CD8-positive, alpha-beta T cell (primary cell): ENCODE measurements at places on chromosomes 7 and 10. TPM values are rescaled to one million over a fixed set of nuclear protein-coding genes. Genes with fewer than 3 reads are reported as not detected.

DNA sequence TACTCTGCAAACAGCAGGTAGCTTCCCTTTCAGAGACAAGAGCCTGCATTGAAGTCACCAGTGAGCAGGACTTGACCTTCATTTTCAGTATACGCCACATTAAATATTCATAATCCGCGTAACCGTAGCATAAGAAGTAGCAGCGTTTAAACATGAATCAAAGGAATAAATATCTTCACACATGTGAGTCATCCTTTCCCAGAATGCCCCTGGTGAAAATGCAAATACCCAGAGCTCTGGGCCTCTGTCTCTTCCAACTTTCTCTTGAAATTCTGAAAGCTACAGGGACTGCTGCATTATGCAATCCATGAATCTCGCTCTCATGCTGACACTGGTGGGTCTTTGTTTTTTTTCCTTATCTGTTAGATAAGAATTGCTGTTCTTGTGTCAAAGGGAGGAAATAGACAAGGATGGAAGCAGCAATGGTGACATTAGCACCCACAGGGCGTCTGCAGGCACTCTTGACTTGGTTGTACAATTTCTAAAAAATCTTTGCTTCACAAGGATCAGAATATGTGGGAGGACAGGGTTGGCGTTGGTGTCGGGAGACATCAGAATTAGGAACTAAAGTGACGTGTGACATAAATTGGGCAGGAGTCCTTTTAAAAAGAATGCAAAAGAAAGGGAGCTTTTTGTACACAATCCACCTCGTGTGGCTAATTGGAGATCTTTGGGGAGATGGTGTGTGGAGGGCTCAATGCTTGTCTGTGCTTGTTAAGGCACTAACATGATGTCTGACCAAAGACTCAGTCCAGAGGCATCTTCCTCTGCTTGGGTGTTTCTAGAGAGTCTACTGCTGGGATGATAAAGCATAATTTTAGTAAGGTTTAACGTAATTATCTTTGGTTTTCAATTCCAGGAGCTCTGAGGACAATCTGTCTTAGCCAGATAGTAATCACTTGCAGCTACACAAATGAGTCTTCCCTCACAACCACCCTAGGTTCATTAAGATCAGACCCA, 390.3 kb downstream of the KCNMA1 start:
- DNase-seq: no peak

Gene TMEM140
- total RNA-seq: 18.8 TPM

DNA sequence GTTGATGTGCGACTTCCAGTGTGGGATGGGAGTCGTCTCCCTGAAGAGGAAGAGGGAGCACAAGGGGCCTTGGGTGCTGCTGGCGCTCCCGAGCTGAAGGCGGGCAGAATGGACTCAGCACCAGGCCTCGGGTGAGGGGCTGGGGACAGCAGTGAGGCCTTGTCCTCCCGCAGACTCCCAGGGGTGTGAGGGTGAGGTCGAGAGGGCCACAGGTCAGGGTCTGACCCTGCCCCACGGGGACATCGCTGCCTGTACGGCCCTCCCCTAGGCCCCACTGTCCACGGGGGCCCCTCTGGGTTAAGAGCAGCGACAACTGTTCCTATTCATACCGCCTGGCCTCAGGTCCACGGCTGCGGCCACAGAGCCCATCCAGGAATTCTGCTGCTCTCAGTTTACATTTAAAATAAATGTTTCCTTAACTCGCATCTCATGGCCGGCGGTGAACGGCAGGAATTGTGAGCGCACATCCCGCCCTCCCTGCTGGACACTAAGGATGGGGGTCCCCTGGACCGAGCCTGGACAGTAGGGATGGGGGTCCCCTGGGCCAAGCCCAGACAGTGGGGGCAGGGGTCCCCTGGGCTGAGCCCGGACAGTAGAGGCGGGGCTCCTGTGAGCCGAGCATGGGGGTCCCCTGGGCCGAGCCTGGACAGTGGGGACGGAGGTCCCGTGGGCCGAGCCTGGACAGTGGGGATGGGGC, 61.7 kb downstream of the PDGFA start:
- no peak for DNase-seq

Gene SLC39A12
- not detected for total RNA-seq

- peak; percentile 55 for DNase-seq
These were observed 47.7 kb downstream of the LYZL2 start for GRCh38 chr10:30581779-30582380.

- DNase-seq: no peak
These were observed 175.3 kb downstream of the JAZF1 start for GRCh38 chr7:28005075-28005846.

Gene EBLN1
- not detected for total RNA-seq

Gene RSU1
- total RNA-seq: 23.8 TPM

GRCh38 chr7:474605-475424, 44.8 kb downstream of the PDGFA start:
- no peak for DNase-seq

DNA sequence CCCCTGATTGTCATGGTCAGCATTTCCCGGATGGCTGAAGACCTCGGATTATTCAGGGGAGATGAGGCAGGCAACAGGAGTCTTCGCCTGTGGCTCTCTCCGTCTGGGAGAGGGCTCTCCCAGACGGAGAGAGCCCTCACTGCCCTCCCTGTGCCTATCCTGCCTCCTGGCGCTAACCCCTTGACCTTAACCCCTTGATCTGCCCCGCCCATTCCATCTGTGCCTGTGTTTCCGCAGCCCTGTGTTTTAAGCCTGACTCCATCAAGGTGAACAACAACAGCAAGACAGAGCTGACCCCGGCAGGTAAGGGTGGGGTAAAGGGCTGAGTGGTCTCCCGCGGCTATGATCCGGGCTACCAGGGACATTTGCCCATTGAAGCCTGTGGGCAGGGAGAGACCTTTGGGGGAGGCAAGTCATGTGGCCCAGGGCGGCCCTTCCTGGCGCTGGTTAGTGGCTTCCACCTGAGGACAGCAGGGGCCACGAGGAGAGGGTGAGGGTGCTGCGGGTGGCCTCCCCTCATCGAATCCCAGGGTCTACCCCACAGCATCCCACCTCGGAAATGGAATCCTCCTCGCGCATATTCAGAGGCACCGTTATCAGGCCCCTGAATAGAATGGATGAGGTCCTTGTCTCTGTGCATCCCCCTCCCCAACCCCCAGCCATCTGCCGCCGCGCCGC, 4.2 kb upstream of the MUC12 start:
- DNase-seq: no peak
